ENCODE measurements at places on chromosomes 1 and 21. TPM values are rescaled to one million over a fixed set of nuclear protein-coding genes. Genes with fewer than 3 reads are reported as not detected.

GRCh38 chr1:107739201-107739600, 225.8 kb downstream of the VAV3 start:
- DNase-seq: no peak
- no peak overlapping the region for H3K27ac ChIP-seq
- peaks cover 48% of the 10 kb centered on the region for H3K36me3 ChIP-seq
- H3K27me3 ChIP-seq: peaks cover 8% of the 10 kb centered on the region
- peaks cover 38% of the 10 kb centered on the region for H3K4me1 ChIP-seq

DNA sequence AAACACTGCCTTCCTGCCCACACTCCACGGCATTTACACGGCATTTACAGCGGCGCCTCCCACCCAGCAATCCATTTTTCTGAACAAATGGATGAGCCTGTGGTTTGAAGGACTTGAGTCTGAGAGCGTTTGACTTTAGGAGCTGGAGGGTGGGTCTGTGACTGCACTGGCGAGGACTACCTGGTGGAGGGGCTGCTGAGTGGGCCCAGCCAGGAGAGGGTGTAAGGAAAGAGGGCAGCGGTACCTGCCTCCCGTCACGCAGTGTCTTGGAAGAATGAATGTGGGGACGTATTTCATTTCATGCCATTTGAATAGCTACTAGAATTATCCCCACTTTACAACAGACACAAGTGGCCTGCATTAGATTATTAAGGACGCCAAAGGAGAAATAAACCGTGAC, 62.9 kb downstream of the B3GALT5 start:
- H3K4me3 ChIP-seq: no peak overlapping the region
- H3K36me3 ChIP-seq: no peaks in the 10 kb centered on the region
- DNase-seq: no peak
- H3K27ac ChIP-seq: no peak overlapping the region
- peaks cover 8% of the 10 kb centered on the region for H3K4me1 ChIP-seq

Gene PTPRC
- total RNA-seq: not detected

Gene TTF2
- 11.1 TPM for total RNA-seq

DNA sequence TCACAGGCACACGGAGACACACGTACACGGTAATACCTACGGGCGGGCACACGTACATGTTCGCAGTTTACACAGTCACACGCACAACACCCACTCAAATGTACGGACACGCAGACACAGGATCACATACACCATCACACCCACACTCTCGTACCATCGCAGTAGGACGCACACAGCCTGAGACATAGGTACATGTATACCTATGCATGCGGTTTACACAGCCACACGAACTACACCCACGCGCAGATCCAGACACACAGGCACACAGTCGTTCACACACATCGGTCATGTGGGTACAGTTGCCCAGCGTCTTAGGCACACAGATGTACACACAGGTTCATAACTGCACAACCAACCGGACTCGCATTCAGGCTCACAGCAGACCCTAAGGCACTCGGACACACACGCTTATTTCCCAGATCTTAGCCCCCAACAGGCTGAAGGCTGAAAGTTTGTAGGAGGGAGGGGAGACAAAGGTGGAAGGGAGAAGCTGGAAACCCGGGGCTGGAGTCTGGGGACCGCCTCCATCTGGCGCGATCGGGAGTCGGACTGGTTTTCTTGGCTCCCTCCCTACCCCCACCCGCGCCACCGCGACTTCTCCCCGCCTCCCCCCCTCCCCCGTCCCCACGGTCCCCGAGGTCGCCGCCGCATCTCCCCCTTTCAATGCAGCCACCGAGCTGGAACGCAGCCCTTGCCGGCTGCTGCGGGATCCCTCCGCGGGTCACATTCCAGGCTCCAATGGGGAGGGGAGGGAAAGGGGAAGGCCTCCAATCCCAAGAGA, 51.9 kb upstream of the SYNC start:
- DNase-seq: no peak
- H3K36me3 ChIP-seq: peaks cover 6% of the 10 kb centered on the region
- H3K4me1 ChIP-seq: peaks cover 39% of the 10 kb centered on the region
- peak overlapping the region; percentile 48 for H3K27ac ChIP-seq
- peaks cover 11% of the 10 kb centered on the region for H3K27me3 ChIP-seq
- peak overlapping the region; percentile 95 for H3K4me3 ChIP-seq

DNA sequence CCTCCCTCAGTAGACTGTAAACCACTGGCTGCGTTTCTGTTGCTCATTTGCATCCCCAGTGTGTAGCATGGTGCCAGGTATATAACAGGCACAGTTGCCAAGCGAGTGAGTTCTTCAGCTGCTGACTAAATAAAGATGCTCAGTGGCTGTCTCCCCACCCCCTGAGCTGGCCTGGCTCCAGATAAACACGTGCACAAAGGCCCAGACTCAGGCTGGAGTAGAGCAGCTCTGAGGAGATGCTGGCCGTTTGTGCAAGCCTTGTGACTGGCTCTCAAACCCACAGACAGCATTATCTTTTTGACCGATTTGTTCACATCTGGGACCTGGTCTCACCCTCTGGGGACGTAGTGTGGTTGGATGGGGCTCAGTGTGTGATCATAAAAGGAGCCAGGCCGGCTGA, 7.1 kb downstream of the CHRNB2 start:
- no peak overlapping the region for H3K27ac ChIP-seq
- no peak overlapping the region for H3K4me3 ChIP-seq
- no peak for DNase-seq
- H3K36me3 ChIP-seq: peaks cover 18% of the 10 kb centered on the region
- peaks cover 14% of the 10 kb centered on the region for H3K27me3 ChIP-seq

Gene TTC13
- 62.5 TPM for total RNA-seq

Gene LCE1A
- not detected for total RNA-seq

DNA sequence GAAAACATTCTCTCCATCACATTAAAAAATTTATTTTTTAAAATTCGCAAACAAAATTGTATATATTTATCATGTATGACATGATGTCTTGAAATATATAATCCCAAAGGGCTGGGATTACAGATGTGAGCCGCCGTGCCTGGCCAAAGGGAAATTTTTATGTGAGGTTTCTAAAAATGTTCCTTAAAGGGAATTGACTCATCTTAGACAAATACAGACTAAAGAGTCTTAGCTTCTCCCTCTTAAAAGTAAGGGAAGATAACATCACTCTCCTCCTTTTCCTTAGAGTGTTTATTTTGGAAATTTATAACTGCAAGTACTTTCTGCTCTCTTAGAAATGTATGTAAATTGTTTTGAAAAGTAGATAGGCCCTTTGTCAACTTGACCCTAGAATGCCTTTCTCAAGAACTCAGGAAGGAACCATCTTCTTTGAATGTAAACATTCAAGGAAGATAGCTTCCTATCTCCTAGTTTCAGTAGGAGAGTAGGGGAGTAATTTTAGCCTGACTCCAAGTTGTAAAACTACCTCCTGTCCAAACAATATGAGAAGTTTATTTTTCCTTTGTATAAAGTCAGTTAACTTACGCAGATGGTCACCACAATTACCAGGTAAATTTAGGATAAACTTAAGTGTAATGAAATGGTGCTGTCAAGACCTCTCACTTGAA, 59.5 kb downstream of the C21orf91 start:
- no peak overlapping the region for H3K27ac ChIP-seq
- no peak for DNase-seq
- H3K4me3 ChIP-seq: no peak overlapping the region
- H3K27me3 ChIP-seq: no peaks in the 10 kb centered on the region
- H3K36me3 ChIP-seq: no peaks in the 10 kb centered on the region

DNA sequence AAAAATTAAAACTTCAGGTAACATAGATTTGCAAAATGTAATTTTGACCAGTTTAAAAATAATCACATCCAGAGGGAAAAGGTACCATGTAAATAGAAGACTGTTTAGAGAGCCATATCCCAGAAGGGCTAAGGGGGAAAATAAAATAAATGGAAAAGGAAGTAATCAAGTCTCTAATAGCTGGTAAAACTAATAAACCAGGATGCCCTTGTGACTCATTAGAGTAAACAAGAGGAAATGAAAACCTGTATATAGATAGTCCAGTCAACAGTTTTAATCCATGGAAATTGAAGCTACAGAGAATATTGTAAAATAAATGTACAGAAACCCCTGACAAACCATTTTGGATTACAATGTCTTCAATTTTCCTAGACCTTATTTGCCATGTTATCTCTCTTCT, 698.0 kb upstream of the RGS18 start:
- no peak for DNase-seq
- H3K27ac ChIP-seq: no peak overlapping the region
- H3K36me3 ChIP-seq: no peaks in the 10 kb centered on the region
- H3K4me1 ChIP-seq: no peaks in the 10 kb centered on the region
- H3K27me3 ChIP-seq: no peaks in the 10 kb centered on the region

- H3K36me3 ChIP-seq: no peaks in the 10 kb centered on the region
- H3K27ac ChIP-seq: no peak overlapping the region
- no peak for DNase-seq
- H3K4me3 ChIP-seq: no peak overlapping the region
These were observed 57.2 kb downstream of the TOR1AIP2 start for GRCh38 chr1:179820226-179820970.

- no peaks in the 10 kb centered on the region for H3K4me1 ChIP-seq
- no peak for DNase-seq
- no peaks in the 10 kb centered on the region for H3K36me3 ChIP-seq
- H3K4me3 ChIP-seq: no peak overlapping the region
These were observed 62.1 kb downstream of the DOP1B start for GRCh38 chr21:36218691-36219090.

Gene RAB42
- total RNA-seq: not detected

- no peaks in the 10 kb centered on the region for H3K36me3 ChIP-seq
- no peak overlapping the region for H3K27ac ChIP-seq
- DNase-seq: no peak
These were observed 155.9 kb downstream of the BARHL2 start for GRCh38 chr1:90561103-90561783.

- H3K27me3 ChIP-seq: peaks cover 3% of the 10 kb centered on the region
- no peak for DNase-seq
- H3K4me3 ChIP-seq: no peak overlapping the region
- H3K36me3 ChIP-seq: no peaks in the 10 kb centered on the region
- H3K4me1 ChIP-seq: peaks cover 16% of the 10 kb centered on the region
These were observed 143.6 kb downstream of the EDEM3 start for GRCh38 chr1:184610876-184611595.

All from endothelial cell (in vitro differentiated cells).